ENCODE measurements at places on chromosomes 7 and 10. TPM values are rescaled to one million over a fixed set of nuclear protein-coding genes. Genes with fewer than 3 reads are reported as not detected.
A peak's percentile ranks its signal among the peaks of the same experiment; 100 is the strongest.

The TTYH3 gene
- polyA plus RNA-seq = 1.3 TPM

The INA gene
- not detected for polyA plus RNA-seq

The PDZD7 gene
- polyA plus RNA-seq = 0.06 TPM

The SCIN gene
- not detected for polyA plus RNA-seq

The C10orf105 gene
- 0.01 TPM for polyA plus RNA-seq

The C7orf25 gene
- polyA plus RNA-seq = 2.8 TPM

The TMEM229A gene
- not detected for polyA plus RNA-seq

The CHAT gene
- polyA plus RNA-seq = not detected

The PDE6C gene
- not detected for polyA plus RNA-seq

The TMEM236 gene
- polyA plus RNA-seq = 0.93 TPM

DNA sequence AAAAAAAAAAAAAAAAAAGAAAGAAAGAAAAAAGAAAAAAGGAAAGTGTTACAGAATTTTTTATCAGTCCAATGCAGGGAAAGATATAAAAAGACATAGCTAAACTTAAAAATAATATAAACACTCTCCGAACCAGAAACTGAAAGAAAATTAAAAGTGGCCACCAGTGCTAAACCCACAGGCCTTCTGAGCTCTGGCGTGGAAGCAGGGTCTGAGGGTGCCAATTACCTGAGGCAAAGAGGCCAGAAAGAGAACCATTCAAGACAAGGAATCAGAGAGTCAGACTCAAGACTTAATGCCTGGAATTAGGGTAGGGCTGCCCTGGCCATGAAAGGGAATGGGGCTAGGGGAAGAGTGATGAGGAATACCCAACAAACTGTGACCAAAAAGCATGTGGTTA lies 36.9 kb upstream of the STARD3NL start:
- no peak for DNase-seq

- DNase-seq = no peak
These were observed 182.0 kb downstream of the SEMA3E start for GRCh38 chr7:83466956-83467355.

- DNase-seq = no peak
These were observed 42.6 kb upstream of the AMPH start for GRCh38 chr7:38673795-38674194.

DNA sequence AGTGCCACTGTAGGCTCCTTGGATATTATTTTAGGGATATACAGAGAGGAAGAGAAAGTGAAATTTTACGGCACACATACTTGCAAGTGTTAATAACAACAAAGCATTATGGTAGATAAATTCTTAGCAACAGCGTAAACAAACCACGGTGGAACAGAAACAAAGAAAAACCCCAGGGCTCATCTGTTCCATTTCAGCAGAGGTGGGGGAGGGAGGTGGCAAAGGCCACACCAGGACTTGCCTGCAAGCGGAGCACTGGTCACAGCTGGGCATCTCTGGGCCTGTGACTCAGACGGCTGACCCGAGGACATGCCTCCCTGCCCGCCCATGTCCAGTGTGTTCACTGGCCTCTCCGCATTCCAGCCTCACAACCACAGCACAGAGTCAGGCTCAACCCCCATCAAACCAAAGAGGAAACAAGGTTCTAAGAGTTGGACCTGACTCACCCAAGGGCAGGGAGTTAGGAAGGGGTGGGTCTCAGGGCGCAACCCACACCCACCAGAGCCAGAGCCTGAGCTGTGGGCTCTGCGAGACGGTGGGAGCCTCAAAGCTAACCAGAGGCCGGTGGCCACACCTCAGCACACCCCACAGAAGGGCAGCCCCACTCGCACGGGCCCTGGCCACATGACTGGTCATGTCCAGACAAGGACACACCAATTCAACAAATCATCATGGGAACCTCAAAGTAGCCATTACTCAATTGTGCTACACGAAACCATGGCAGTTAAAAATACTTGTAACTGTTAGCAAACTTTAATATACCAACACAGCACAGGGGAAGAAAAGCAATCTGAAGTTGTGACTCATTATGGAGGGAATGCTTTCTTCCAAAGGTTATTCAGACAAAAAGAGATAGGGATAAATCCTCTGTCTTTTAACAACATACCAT lies 10.7 kb downstream of the ESYT2 start:
- DNase-seq = peak; percentile 92

- DNase-seq = no peak
These were observed 591.6 kb downstream of the REEP3 start for GRCh38 chr10:64112701-64113355.

- no peak for DNase-seq
These were observed 40.3 kb downstream of the AGAP3 start for GRCh38 chr7:151126491-151127137.

DNA sequence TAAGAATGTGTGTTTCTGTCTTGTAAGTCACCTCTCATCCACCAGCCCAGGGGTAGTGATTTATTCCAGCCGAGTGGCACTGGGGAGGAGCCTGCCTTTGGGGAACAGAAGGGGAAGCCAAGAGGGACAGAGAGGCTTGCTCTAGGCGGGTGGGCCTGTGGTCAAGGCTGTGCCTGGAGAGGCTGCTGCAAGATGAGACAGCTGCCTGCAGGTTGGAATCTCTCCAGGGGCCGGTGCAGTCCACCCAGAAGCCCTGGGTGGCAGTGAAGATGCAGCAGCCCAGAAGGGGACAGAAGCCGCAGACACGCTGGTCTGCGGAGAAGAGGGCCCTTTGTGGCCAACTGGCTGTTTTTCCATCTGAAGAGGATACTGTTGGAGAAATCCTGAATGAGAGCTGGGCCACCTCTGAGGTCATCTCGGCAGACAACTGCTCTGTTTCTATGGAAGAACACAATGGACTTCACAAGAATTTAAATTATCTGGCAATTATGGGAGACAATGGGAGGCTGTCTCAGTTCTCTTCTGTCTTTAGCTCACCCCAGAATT lies 175.7 kb downstream of the GFRA1 start:
- DNase-seq = no peak

DNA sequence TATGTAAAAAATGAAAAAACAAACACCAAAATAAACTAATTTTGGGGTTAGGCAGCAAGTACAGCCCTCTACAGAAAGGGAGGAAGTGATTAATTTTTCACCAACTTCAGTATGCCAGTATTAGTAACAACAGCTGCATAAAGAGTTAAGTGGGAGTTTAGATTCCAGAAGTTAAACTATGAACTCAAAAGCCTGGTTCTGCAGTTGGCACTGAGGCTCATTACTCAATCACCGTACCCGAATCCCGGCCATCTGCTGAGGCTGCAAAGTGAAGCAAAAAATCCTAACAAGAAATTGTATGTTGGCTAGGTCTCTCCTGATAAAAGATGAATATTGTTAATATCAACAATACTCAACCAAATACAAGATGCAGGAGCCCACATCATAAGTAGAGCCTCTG lies 4.0 kb downstream of the NUDT5 start:
- DNase-seq = no peak

GRCh38 chr7:65444899-65445823 lies 71.5 kb downstream of the ZNF92 start:
- no peak for DNase-seq

- no peak for DNase-seq
These were observed 10.2 kb downstream of the ZRANB1 start for GRCh38 chr10:124952123-124952522.

DNA sequence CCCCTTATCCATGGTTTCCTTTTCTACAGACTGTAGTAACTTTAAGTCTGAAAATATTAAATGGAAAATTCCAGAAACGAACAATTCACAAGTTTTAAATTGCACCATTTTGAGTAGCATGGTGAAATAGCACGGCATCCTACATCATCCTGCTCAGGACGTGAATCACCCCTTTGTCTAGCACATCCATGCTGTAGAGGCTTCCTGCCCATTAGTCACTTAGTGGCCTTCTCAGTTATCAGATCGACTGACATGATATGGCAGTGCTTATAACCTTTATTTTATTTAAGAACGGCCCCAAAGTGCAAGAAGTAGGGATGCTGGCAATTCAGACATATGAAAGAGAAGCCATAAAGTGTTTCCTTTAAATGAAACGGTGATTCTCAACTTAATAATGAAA lies 82.7 kb downstream of the CPXM2 start:
- DNase-seq = no peak

GRCh38 chr7:134890246-134891240 lies 95.8 kb upstream of the AGBL3 start:
- DNase-seq = no peak

DNA sequence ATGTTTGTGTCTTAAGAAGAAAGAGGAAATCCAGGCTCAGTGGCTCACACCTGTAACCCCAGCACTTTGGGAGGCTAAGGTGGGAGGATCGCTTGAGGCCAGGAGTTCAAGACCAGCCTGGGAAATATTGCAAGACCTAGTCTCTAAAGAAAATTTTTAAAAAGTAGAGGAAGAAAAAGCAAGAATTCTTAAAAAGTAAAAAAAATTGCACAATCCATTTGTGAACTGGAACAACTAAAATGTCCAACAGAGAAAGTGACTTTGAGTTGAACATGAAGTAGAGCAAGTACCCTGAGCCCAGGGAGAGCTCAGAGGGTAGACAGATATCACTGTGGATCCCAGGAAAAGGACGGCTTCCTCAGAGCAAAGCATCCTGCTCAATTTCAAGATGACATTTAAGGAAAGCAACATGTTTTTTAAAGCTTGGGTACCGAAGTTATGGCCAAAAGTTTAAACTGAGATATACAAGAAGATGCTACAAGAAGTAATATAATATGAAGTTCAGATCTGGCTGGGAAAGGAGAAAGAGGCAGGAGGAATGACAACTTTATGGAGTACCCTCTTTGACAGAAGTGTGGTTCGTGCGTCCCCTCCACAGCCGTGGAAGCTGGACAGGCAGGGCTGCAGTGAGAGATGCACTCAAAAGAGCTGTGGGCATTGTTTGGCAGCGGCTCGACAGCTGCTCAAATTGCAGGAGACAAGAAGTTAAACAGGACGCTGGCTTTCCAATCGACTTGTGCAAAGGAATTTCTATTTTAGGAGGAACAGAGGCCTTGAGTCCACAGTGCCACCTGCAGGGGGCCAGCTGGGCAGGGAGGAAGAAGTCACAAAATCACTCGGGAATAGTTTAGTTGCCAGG lies 201.3 kb downstream of the JCAD start:
- peak; percentile 70 for DNase-seq

DNA sequence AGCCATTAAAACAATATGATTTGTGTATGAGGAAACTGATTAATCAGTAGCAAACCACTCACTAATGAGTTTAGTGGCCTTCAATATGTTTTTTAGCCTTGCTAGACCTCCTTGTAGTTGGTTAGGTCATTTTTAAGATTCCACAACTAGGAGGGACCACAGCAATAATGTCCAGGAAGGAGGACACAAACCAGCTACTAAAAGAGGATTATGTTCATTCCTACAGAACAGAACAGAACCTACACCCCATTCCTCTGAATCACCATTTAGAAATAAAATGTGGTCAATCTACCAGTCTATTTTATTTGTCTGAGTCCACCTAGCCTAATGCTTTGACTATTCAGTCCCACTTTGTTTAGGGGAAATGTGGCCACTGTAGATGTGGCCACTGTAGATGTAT lies 226.3 kb downstream of the GLI3 start:
- no peak for DNase-seq

DNA sequence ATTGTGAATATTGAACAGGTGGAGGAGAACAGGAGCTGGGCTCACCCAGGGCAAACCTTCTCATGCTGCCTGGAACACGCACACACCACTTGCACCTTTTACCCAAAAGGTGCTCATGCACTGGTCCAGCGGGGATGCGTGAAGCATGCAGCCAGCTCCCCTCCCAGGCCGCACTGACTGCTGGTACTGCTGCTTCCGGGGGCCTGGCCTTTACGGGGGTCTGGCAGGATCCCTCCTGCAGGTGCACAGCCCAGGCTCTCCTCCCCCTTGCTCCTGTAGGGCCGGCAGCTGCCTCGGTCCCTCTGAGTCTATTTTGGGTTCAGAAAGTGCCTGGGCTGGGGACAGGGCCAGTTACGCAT lies 221.7 kb downstream of the DNAJB6 start:
- DNase-seq = no peak

DNA sequence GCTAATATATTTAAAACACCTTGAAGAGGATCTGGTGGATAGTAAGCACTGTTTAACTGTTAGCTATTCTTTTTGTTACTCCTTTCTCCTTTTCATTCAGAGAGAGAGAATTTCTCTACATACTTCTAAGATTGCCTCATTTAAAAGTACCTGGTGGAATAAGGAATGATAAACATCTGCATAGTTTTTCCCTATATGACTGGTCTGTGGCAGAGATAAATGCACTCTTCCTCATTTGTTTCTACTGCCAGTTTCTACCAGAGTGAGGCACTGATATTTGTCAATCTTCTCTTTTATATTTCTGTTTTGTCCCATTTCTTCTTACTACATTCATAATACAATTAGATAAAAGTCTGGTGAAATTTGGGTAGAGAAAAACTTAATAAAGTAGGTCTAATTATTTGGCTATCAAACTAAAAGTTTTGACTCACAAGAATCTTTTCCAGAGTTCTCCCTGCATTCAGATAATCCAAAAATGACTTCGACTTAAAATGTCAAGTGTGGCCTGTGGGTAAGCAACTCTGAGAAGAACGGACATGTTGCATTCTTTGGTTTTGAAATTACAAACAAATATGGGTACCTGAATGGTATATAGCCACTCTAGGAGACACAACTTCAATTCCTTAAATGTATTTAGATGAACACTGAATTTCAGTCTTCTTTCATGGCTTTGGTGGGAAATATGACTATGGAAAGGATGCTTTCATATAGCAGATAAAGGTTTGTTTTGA lies 38.8 kb downstream of the RNLS start:
- DNase-seq = no peak

DNA sequence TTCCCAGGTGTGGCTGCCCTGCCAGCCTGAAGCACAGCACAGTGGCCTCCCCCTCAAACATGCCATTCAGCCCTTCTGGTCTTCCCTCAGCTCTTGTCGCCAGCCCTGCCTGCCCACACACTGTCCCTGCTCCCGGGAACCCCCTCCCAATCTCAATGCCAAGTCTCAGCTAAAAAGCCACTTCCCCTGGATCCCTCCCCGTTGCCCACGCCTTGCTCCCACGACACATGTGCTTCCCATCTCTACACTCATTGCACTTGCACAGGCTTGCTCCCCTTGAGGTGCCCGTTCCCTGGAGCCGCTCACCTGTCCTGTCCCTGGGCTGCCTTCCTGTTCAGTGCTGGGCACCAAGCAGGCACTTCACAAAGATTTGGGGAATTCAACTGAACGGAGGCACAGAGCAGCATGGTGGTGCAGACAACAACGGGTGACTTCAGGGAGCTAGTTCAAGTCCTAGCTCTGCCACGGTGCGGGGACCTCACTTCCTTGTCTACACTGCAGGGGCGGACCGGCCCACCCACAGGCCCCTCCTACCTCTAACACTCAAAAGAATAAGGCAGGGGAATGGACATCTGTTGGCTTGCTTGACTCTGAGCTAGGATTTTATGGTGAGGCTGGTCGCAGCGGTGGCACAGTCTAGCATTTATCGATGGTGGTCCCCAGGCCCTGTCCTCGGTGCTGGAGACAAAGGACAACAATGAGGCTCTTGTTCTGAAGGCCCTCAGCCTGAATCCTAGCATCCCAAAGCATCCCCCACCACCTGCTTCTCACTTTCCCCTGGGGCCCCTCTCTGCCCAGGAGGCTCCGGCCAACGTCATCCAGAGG lies 18.4 kb downstream of the RGS10 start:
- DNase-seq = no peak

DNA sequence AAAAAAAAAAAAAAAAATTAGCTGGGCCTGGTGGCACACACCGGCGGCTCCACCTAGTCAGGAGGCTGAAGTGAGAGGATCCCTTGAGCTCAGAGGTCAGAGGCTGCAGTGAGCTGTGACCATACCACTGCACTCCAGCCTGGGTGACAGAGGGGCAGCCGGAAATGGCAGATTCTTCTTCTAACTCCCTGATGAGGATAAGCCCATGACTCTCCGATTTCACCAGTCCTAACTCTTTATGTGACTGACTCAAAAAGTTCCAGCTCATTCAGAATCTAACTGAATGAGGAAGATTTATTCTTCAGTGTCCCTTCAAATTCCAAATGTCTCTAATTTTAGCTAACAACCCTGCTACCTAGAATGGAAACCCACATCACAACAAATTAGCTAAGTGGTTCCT lies 4.2 kb downstream of the C10orf67 start:
- no peak for DNase-seq

Data from psoas muscle (tissue), 8 donors.